ENCODE measurements at places on chromosomes 12 and 14. TPM values are rescaled to one million over a fixed set of nuclear protein-coding genes. Genes with fewer than 3 reads are reported as not detected.

ITGB7 gene
- 0.79 TPM for total RNA-seq

CLEC4A gene
- total RNA-seq, result 2.9 TPM

RNU7-1 gene
- total RNA-seq, result not detected

GUCY2C gene
- total RNA-seq, result 0.10 TPM

CLEC2D gene
- 11.1 TPM for total RNA-seq

EFS gene
- total RNA-seq, result 26.5 TPM

CCDC196 gene
- not detected for total RNA-seq

NXPH4 gene
- total RNA-seq, result 7.8 TPM

ZDHHC22 gene
- 11.5 TPM for total RNA-seq

GARIN6 gene
- total RNA-seq, result not detected

DAO gene
- total RNA-seq, result 0.40 TPM

NOS1 gene
- total RNA-seq, result 7.0 TPM

NEUROD4 gene
- total RNA-seq, result 0.50 TPM

P2RX4 gene
- 14.4 TPM for total RNA-seq

GALNT8 gene
- 13.1 TPM for total RNA-seq

SERPINA3 gene
- total RNA-seq, result 3.0 TPM

FGF6 gene
- total RNA-seq, result not detected

SRSF5 gene
- total RNA-seq, result 170 TPM

CRADD gene
- total RNA-seq, result 17.4 TPM

NRIP2 gene
- 1.9 TPM for total RNA-seq

MDGA2 gene
- 38.3 TPM for total RNA-seq

C12orf75 gene
- total RNA-seq, result 36.3 TPM

TEX22 gene
- total RNA-seq, result 1.0 TPM

SAMD15 gene
- total RNA-seq, result 10.3 TPM

CHFR gene
- 20.9 TPM for total RNA-seq

PRKD1 gene
- 22.1 TPM for total RNA-seq

DLGAP5 gene
- total RNA-seq, result 14.4 TPM

DLK1 gene
- 4.9 TPM for total RNA-seq

ZNF891 gene
- total RNA-seq, result 4.1 TPM

C12orf54 gene
- total RNA-seq, result 0.40 TPM

HOXC6 gene
- total RNA-seq, result 6.6 TPM

Measured in spinal cord (tissue), 10 donors.